Sigmoid colon (tissue), 7 donors: ENCODE measurements at places on chromosomes 11 and 22. TPM values are rescaled to one million over a fixed set of nuclear protein-coding genes. Genes with fewer than 3 reads are reported as not detected.

CPT1A gene
- polyA plus RNA-seq: 22.0 TPM

NCR3LG1 gene
- 4.6 TPM for polyA plus RNA-seq

KCNQ1 gene
- polyA plus RNA-seq: 25.2 TPM

RIBC2 gene
- not detected for polyA plus RNA-seq

NAV2 gene
- 9.6 TPM for polyA plus RNA-seq

LRRN4CL gene
- 0.23 TPM for polyA plus RNA-seq

MAP4K2 gene
- polyA plus RNA-seq: 11.1 TPM

ADAMTS15 gene
- polyA plus RNA-seq: 0.60 TPM

NUP98 gene
- 14.6 TPM for polyA plus RNA-seq

UBQLNL gene
- not detected for polyA plus RNA-seq

GLYAT gene
- polyA plus RNA-seq: not detected

CARD18 gene
- polyA plus RNA-seq: not detected

UBTFL1 gene
- not detected for polyA plus RNA-seq

FBLN1 gene
- polyA plus RNA-seq: 33.0 TPM

FOSL1 gene
- polyA plus RNA-seq: 1.6 TPM

ATP6V1E1 gene
- 136 TPM for polyA plus RNA-seq

SMIM35 gene
- not detected for polyA plus RNA-seq

SYCE3 gene
- not detected for polyA plus RNA-seq

KLHL35 gene
- not detected for polyA plus RNA-seq

SUSD2 gene
- not detected for polyA plus RNA-seq

PIH1D2 gene
- 0.60 TPM for polyA plus RNA-seq

FKBP2 gene
- 116 TPM for polyA plus RNA-seq

TMEM223 gene
- 30.9 TPM for polyA plus RNA-seq

OLFML1 gene
- polyA plus RNA-seq: 2.7 TPM

CRYBB3 gene
- polyA plus RNA-seq: not detected

CCDC89 gene
- polyA plus RNA-seq: 0.46 TPM

KCNA4 gene
- polyA plus RNA-seq: not detected

GDPD4 gene
- not detected for polyA plus RNA-seq

MCAM gene
- polyA plus RNA-seq: 51.5 TPM

OR51I1 gene
- not detected for polyA plus RNA-seq

SERPING1 gene
- polyA plus RNA-seq: 147 TPM

HDAC10 gene
- polyA plus RNA-seq: 12.0 TPM

GGTLC3 gene
- polyA plus RNA-seq: not detected

C1QTNF5 gene
- polyA plus RNA-seq: 12.5 TPM

MUC2 gene
- polyA plus RNA-seq: 248 TPM

MYBPC3 gene
- polyA plus RNA-seq: 0.29 TPM

KCNJ11 gene
- 1.6 TPM for polyA plus RNA-seq

ROM1 gene
- polyA plus RNA-seq: 3.0 TPM
